Brain (organoid and tissue), 16 donors: ENCODE measurements at places on chromosomes 4 and X. TPM values are rescaled to one million over a fixed set of nuclear protein-coding genes. Genes with fewer than 3 reads are reported as not detected.

The BMX gene
- 0.29 TPM for polyA plus RNA-seq

The NSUN7 gene
- polyA plus RNA-seq: 6.9 TPM

The ATP1B4 gene
- polyA plus RNA-seq: not detected

The SULT1E1 gene
- not detected for polyA plus RNA-seq

The ODAM gene
- polyA plus RNA-seq: not detected
